ENCODE measurements at places on chromosomes 2 and 18. TPM values are rescaled to one million over a fixed set of nuclear protein-coding genes. Genes with fewer than 3 reads are reported as not detected.

GRCh38 chr2:230931556-230932231 lies 6.7 kb upstream of the GPR55 start:
- DNase-seq: no peak
- no peaks in the 10 kb centered on the region for H3K27me3 ChIP-seq
- H3K27ac ChIP-seq: no peak overlapping the region

Gene POTEJ
- total RNA-seq: not detected

GRCh38 chr2:188444106-188444835 lies 152.6 kb downstream of the GULP1 start:
- no peaks in the 10 kb centered on the region for H3K36me3 ChIP-seq
- no peak overlapping the region for H3K27ac ChIP-seq

DNA sequence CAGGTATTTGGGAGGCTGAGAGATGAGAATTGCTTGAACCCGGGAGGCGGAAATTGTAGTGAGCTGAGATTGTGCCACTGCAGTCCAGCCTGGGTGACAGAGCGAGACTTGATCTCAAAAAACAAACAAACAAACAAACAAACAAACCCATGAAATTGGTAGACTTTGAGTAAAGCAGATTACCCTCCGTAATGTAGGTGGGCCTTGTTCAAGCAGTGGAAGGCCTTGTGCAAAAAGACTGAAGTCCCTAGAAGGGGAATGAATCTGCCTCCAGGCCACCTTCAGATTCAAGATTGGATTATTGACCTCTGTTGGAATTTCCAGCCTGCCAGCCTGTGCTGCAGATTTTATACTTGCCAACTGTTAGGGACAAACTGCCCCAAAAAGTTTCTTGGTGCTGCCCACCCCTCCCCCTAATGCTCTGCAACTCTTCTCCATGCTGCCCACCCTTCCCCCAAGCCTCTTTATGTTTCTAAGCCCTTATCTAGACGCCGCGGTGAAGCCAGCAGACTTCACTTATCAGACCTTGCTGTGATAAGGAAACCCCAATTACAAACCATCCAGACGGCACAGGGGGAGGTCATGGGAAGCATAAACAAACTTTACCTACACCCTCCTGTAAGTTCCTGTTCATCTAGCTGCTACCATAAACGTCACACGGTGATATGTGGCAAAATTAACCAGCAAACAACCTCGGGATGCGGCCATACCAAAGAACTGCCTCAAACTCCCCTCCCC lies 17.0 kb downstream of the CYP27A1 start:
- peaks cover 15% of the 10 kb centered on the region for H3K4me1 ChIP-seq
- H3K36me3 ChIP-seq: no peaks in the 10 kb centered on the region
- no peak overlapping the region for H3K4me3 ChIP-seq
- H3K27ac ChIP-seq: peak overlapping the region; percentile 42
- H3K27me3 ChIP-seq: no peaks in the 10 kb centered on the region

Gene REG1B
- total RNA-seq: not detected

DNA sequence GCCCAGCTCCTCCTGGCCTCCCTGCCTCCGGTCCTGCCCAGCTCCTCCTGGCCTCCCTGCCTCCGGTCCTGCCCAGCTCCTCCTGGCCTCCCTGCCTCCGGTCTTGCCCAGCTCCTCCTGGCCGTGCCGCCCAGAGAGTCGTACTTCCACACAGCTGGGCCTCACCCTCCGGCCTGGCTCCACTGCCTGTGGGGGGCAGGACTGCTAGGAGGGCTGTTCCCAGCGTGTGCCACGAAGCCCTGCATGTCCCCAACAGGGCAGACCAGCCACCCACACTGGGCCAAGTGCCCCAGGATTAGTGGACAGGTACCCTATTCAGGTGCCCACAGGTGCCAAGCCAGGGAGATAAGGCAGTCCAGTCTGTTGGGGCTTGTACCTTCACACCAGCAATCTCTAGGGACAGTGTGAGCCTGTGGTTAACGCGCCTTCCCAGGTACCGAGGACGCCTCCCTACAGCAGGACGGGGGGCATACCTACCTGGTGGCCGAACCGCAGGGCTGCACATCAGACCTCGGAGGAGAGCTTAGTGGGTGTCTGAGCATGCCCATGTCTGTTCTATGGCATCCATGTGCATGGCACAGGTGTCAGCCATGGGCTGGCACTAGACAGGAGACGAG lies 5.3 kb downstream of the GPC1 start:
- H3K27me3 ChIP-seq: no peaks in the 10 kb centered on the region
- H3K4me3 ChIP-seq: no peak overlapping the region
- DNase-seq: no peak
- H3K27ac ChIP-seq: no peak overlapping the region
- H3K4me1 ChIP-seq: peaks cover 9% of the 10 kb centered on the region

DNA sequence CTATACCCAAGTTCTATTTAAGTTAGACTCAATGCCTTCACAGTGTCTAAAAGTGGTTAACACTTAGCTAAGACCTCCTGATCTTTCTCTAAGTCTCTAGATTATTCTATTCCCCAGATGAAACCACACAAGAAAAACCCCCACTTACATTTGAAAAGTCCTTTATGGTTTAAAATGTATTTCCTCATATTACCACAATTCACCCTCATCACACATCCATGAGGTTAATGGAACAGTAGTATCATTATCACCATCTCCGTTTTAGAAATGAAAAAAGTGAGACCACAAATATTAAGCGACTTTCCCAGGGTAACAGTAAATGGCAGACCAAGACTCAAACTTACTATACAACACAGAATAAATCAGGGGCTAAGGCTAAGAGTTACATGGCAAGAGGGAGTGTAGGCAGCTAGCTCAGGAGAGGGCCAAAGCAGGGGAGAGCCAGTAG lies 28.6 kb downstream of the EPG5 start:
- H3K4me1 ChIP-seq: no peaks in the 10 kb centered on the region
- no peak for DNase-seq
- no peak overlapping the region for H3K4me3 ChIP-seq
- H3K27ac ChIP-seq: no peak overlapping the region
- no peaks in the 10 kb centered on the region for H3K36me3 ChIP-seq

DNA sequence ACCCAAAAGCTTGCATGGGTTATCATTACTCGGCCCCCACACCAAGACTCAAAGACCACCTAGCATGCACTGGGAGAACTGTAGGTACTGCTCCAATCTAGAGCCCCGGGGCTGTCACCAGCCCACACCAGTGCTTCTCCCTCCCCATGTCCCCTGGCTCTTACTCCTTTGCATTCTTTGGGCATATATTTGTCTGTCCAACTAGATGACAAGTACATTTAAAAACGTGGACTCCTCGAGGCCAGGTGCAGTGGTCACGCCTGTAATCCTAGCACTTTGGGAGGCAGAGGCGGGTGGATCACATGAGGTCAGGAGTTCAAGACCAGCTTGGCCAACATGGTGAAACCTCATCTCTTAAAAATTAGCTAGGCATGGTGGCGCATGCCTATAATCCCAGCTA lies 7.8 kb downstream of the AFG3L2 start:
- no peak for DNase-seq
- H3K27me3 ChIP-seq: no peaks in the 10 kb centered on the region
- peaks cover 3% of the 10 kb centered on the region for H3K36me3 ChIP-seq
- no peak overlapping the region for H3K4me3 ChIP-seq

DNA sequence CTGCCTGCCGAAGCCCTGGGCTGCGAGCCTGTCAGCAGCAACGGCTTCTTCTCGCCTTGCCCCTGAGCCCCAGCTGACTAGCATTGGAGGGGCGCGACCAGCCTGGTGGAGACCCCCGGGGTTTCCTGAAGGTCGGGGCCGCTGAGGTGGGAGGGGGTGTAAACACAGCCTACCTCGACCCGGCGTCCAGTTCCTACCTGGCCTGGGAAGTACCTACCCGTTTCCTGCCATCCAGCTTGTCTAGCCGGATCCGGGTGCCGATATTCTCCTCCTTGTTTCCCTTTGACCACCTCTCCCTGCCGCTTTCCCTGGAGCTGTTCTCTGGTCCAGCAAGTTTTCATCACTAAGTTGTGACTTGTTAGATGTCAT lies 511 bp downstream of the MOB4 start:
- no peaks in the 10 kb centered on the region for H3K27me3 ChIP-seq
- peak overlapping the region; percentile 91 for H3K27ac ChIP-seq
- peak; percentile 50 for DNase-seq
- H3K4me1 ChIP-seq: peaks cover 15% of the 10 kb centered on the region
- H3K4me3 ChIP-seq: peak overlapping the region; percentile 99
